Stimulated activated CD8-positive, alpha-beta memory T cell treated with anti-CD3 and anti-CD28 coated beads, Interleukin-7, amount 100 ng/mL, for 24 hours (primary cell): ENCODE measurements at places on chromosomes 1 and 21.

DNA sequence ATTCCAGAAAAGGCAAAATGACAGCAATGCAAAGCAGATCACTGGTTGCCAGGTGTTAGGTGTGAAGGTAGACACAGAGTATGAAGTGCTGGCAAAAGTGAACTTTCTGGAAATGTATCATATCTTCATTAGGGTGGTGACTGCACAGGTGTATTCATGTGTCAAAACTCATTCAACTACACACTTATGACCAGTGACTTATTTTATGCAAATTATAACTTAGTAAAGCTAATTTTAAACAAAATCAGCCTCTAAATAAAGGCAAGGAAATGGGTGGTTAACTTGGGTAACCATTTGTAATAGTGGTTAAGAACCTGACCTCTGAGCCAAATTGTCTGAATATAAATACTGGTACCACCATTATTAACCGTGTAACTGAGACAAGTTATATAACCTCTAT, 7.4 kb downstream of the COP1 start:
- no peak for DNase-seq

DNA sequence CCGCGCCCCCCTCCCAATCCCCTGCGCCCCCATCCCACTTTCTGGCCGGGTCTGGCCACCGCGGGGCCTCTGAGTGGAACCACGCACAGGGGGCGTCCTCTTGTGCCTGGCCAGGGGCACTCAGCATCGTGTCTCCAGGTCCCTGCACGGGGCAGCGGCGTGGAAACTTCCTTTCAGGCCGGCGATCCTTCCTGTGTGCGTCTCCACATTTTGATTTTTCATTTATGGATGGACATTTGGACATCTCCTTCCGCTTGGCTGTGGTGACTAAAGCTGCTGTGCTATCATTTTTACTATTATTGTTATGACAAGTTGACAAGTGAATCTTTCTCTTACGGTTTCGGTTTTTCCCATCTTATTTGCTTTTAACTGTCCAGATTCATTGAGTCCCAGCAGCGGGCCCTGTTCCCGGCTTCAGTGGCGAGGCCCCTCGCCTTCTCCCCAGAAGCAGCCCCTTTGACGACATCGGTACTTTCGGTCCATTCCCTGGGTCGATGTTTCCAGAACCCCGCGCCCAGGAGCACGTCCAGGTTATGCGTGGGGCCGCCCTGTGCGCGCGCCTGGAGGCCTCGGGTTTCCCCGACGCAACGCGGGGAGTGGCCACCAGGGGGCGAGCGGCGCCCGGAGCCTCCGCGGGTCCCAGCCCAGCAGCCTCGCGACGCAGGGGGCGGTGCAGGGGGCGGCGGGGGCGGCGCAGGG, 12.4 kb upstream of the SLC19A1 start:
- DNase-seq = peak; percentile 81

DNA sequence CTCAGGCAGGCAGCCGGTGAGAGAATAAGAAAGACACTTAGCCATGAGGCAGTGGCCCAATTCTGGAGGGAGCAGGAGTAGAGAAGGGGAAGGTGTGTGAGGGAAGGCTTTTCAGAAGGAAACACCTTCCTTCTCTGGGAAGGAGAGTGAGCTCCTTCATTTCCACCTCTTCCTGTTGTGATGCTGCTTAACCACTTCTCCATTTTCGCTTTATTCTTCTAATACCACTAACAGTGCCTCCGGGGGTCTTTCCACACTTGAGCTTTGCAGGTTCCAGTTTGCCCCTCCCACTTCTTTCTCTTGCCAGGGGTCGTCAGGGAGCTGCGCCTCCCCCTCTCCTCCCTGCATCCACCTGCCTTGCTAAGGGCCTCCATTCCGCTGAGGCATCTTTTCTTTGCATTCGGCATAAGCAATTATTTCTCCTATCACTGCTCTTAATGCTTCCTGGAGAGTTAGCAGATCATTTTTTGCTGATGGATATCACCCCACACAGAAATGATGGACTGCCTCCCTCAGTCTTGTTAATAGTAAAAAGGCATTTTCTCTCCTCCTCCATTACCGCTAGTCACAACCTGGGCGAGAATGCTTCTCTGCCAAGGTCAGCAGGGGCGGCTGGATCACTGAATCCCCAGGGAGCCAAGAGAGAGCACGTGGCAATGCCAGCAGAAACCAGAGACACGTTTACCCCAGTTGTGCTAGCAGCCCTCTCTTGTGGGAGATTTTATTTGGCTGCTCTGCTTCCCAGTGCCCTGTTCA, 74.8 kb downstream of the ELAVL4 start:
- no peak for DNase-seq

- no peak for DNase-seq
Measured at GRCh38 chr1:160858097-160858496, 4.6 kb downstream of the CD244 start.

- no peak for DNase-seq
Measured at GRCh38 chr21:45575304-45575992, 33.2 kb upstream of the SLC19A1 start.

GRCh38 chr1:245860657-245861544, 646.2 kb downstream of the SMYD3 start:
- DNase-seq = no peak

DNA sequence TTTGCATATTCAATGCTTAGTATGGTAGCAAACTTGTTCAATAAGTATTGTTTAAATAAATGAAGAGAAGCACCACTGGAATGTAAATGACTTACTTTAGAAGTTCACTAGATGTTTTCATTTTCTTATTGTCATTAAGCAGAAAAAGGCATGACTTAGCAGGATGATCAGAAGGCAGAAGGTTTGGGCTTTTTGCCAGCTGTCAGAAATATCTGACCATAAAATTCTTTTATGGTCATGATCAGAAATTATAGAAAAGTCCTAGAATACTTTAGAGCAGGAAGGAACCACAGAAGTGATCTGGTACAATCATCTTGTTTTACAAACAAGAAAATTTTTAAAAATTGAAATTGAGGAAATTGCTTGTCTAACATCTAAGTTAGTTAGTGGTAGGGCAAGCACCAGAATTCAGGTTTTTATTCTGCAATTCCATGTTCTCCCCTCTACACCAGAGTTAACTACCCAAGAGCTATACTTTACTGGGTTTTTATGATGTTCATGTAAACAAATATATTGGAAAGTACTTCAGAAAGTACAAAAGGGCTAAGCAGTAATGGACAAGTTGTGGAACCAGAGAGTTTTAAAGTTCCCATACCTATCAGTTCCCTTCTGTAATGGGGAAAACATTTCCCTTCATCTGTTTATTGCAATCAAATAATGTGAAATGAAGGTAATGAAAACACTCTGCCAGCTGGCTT, 10.1 kb downstream of the FMO5 start:
- no peak for DNase-seq

DNA sequence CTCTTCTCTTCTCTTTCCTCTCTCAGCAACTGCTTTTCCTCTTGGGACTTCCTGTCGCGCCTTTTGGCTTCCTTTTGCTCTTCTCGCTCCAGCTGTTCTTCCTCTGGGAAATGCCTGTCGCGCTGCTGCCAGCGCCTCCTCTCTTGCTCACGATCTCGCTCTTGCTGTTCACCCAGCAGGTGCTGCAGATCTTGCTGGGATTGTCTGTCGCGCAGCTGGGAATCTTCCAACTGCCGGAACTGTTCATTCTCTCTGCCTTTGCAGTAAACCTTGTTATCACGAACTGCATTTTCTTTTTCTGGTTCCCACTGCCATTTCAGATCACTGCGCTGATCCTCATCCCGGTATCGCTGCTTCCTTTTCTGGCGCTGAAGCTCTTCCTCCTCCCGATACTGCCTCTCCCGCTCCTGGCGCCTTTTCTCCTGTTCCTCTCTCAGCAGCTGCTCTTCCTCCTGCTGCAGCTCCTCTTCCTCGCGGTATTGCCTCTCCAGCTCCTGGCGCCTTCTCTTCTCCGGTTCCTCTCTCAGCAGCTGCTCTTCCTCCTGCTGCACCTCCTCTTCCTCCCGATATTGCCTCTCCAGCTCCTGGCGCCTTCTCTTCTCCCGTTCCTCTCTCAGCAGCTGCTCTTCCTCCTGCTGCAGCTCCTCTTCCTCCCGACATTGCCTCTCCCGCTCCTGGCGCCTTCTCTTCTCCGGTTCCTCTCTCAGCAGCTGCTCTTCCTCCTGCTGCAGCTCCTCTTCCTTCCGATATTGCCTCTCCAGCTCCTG, 5.8 kb downstream of the TCHH start:
- DNase-seq = no peak

GRCh38 chr1:248015803-248016202, 2.3 kb downstream of the OR2L5 start:
- no peak for DNase-seq

DNA sequence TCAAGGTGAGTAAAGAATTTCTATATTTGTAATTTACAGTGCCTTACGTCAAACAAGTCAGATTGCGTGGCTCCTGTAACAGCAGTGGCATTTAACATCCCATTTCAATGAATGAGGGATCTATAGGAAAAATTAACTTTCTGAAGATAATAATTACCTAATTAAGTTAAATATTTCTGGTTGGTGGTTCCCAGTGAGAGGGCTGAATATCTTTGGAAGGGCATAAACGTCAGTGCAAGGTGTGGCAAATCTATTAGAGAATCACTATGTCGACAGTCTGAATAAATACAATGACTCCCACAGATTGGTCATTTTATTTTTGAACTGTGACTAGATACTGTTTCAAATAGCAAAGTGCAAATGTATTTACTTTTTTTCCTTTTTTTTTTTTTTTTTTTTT, 80.0 kb downstream of the S1PR1 start:
- no peak for DNase-seq

- DNase-seq = no peak
Measured at GRCh38 chr1:19395678-19396192, 83.6 kb downstream of the SLC66A1 start.

DNA sequence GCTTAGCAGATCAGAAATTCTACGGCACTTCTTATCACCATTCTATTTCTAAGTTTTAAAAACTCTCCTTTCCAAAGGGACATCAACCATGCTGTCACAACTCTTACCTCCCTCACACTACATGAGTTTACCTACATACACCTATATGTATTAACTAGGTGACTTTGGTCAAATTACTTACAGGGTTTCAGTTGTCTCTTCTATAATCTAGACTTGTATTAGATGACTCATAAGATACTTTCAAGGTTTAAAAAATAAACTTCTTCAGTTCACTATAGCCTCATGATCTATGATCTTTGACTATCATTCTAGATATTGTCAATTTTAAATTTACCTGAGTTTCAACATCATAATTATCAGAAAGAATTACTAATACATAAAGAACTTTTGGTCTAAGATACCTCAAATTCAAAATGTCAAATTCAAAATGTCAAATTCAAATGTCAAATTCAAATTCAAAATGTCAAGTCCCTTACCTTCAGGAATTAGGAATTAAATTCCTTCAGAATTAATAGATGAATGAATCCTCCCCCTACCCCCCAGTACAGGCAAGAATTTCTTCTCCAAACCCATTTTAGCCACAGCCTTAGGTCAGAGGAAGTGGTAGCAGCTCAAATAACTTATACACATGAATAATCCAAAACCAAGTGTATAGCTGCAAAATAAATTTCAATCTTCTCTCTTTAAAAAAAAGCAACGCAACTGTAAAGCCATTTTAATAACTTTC, 31.1 kb downstream of the OTUD7B start:
- DNase-seq = no peak

DNA sequence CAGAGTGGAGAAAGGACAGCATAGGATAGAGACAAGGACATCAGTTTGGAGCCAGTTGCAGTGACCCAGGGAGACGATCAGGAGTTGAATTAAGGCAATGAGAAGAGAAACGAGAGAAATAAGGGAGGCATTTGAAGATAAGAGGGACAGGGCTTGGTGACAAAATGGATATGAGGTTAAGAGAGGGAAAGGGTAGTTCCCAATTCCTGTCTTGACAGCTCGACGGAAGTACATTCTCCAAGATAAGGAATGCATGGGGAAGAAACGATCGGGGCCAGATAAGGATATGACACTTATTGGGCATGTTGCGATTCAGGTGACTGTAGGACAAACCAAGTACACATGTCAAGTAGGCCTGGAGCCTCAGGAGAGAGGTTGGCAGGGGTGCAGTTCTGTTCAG, 18.7 kb upstream of the KCNN3 start:
- no peak for DNase-seq

DNA sequence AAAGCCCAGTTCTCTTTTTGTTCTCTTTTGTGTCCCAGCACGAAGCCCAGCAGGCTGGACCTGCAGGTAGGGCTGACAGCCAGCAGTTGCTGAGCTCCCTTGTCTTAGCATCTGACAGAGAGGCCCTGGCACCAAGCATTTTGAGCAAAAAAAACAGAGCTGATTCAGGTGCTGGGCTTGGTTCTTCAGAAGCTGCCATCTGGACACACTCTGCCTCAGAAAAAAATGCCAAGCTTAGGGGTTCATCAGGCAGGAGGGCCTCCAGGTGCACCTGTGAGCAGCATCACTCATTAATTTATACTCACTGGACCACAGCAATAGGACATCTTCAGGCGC, 167.1 kb upstream of the PLD5 start:
- DNase-seq = no peak

- DNase-seq = no peak
Measured at GRCh38 chr1:222919478-222919865, 104.6 kb downstream of the DISP1 start.

GRCh38 chr1:1602968-1603506, 3.1 kb upstream of the FNDC10 start:
- no peak for DNase-seq

GRCh38 chr1:204443871-204444581, 32.4 kb upstream of the PPP1R15B start:
- DNase-seq = no peak

DNA sequence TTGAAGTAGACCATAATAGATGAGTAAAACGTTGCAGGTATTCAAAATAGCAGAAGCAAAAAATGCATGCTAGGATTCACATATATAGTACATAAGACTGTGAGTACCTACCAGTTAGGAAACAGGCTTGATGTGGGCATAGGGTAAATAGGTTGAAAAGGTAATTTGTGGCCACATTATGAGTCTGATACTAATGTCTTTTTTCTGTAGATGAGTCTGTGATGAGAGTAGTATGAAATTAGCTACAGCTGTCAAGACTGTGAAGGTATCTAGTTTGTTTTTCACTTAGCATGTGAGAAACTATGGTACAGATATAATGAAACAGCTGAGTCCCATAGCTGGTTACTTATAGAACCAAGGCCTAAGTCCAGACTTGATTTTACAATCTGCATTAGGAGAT, 12.4 kb upstream of the SPATA1 start:
- no peak for DNase-seq

- no peak for DNase-seq
Measured at GRCh38 chr1:3293563-3294080, 160.8 kb upstream of the ARHGEF16 start.

- DNase-seq = no peak
Measured at GRCh38 chr1:207363871-207364270, 42.4 kb downstream of the CD55 start.

- no peak for DNase-seq
Measured at GRCh38 chr1:36884029-36884701, 150.2 kb downstream of the GRIK3 start.
